ENCODE measurements at places on chromosomes 4 and X.

GRCh38 chr4:127555106-127555505 lies 77.7 kb upstream of the INTU start:
- no peak for DNase-seq

GRCh38 chr4:25771672-25772071 lies 91.1 kb downstream of the SEL1L3 start:
- no peak for DNase-seq

DNA sequence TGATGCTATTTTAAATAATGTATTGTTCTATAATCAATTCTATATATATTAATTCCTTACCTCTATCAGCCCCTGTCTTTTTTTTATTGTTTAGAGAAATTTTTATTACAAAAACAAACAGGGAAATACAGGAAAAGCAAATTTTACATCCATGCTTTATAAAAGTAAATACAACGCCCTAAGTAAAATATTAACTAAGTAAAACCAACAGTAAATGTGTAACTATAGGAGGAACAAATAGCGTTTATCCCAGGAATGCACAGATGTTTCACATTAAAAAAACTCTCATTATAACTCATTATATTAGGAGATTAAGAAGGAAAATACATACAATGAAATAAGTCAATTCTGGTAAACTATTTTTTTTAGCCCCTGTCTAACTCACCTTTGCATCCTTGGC lies 8.2 kb upstream of the ITM2A start:
- no peak for DNase-seq

GRCh38 chr4:79662651-79663050 lies 254.6 kb upstream of the GK2 start:
- no peak for DNase-seq

All from CD4-positive, alpha-beta T cell treated with Interleukin-6 at 100 ng/mL for 8 hours (primary cell).